Thoracic aorta (tissue), 2 donors: ENCODE measurements at places on chromosomes 12 and 14.

DNA sequence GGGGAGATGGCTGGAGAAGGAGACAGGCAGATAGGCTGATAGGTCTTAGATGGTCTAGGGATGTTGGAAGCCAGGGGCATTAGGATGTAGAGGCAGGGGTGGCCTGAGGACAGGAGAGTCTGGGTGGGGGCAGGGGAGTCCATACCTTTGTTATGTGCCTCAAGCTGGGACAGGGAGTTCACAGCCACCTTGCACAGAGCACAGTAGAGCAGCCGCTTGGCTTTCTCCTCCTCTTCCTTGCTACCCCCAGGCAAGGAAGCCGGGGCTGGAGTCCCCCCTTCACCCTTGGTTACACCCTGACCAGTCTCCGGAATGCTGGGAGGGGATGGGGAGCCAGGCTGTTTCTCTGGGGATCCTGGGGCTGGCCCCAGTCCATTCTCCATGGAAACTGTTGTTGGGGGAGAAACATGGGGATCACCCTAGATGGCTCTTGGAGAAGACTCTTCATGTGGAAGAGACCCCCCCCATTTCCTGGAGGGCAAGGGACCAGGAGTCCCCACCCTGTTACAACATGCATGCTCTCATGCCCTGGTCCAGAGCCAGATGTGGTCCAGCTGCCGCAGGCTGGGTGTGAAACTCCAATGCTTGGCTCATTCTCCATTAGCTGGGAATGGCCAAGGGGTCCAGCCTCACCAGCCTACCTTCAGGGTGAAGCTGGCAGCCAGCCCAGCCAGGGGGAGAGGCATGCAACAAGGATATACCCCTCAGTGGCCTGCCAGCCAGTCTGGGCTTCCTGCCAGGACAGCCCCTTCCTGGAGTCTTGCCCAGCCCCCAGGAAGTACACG is 7.2 kb upstream of the GPR84 start:
- H3K4me1 ChIP-seq, result peaks cover 45% of the 10 kb centered on the region
- no peaks in the 10 kb centered on the region for H3K27me3 ChIP-seq
- no peak for DNase-seq
- peaks cover 4% of the 10 kb centered on the region for H3K36me3 ChIP-seq
- H3K27ac ChIP-seq, result peak overlapping the region; percentile 38

GRCh38 chr14:42187846-42188245 is 581.2 kb downstream of the LRFN5 start:
- no peaks in the 10 kb centered on the region for H3K36me3 ChIP-seq
- H3K27me3 ChIP-seq, result no peaks in the 10 kb centered on the region
- DNase-seq, result no peak
- H3K4me1 ChIP-seq, result no peaks in the 10 kb centered on the region

DNA sequence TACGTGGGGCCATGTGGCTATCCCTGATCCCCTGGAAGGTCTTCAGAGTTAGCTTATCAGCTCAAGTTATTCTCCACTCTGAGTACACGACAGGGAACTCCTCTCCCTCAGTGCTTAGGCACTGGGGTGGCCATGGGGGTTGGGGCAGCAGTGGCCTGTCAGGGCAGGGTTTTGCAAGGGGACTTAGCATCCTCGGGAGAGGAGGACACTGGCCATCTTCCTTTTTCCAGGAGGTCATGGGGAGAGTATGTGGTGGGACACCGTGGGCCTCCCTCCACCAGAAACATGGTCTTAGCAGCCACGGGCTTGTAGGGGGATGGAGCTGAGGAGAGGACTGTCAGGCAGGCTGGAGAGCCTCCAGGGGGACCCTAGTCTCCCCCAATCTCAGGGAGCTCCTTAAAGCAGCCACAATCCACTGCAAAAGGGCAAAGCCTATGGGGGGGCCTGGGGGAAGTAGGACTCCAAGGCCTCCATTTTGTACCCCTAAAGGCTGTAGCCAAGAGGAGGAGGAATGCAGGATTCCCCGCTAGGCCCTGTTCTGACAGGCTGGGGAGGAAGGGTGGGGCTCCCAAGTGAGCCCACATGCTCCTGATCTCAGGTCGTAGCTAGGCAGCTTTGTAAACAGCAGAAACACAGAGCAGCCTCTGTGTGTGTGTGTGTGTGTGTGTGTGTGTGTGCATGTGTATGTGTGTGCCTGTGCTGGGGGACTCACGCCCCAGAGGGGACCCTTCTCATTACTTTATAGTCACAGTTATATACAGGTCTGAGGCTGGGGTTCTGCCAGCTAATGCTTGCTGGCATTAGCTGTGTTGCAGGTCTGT is 36.6 kb downstream of the KRT80 start:
- no peak overlapping the region for H3K27ac ChIP-seq
- H3K27me3 ChIP-seq, result no peaks in the 10 kb centered on the region
- H3K36me3 ChIP-seq, result no peaks in the 10 kb centered on the region
- peaks cover 4% of the 10 kb centered on the region for H3K4me1 ChIP-seq
- DNase-seq, result no peak

- no peak overlapping the region for H3K4me3 ChIP-seq
- H3K4me1 ChIP-seq, result no peaks in the 10 kb centered on the region
- no peaks in the 10 kb centered on the region for H3K27me3 ChIP-seq
- no peak overlapping the region for H3K27ac ChIP-seq
- no peak for DNase-seq
These were observed 143.4 kb downstream of the KCNK10 start for GRCh38 chr14:88179716-88180115.

GRCh38 chr14:38330275-38330674 is 74.4 kb upstream of the CLEC14A start:
- no peaks in the 10 kb centered on the region for H3K4me1 ChIP-seq
- H3K4me3 ChIP-seq, result no peak overlapping the region
- H3K36me3 ChIP-seq, result no peaks in the 10 kb centered on the region
- H3K27ac ChIP-seq, result no peak overlapping the region
- no peak for DNase-seq

- no peaks in the 10 kb centered on the region for H3K36me3 ChIP-seq
- no peak overlapping the region for H3K4me3 ChIP-seq
- H3K4me1 ChIP-seq, result no peaks in the 10 kb centered on the region
- no peaks in the 10 kb centered on the region for H3K27me3 ChIP-seq
- H3K27ac ChIP-seq, result no peak overlapping the region
- DNase-seq, result no peak
These were observed 20.2 kb downstream of the SERPINA1 start for GRCh38 chr14:94368243-94368590.

- H3K27ac ChIP-seq, result no peak overlapping the region
- H3K4me1 ChIP-seq, result peaks cover 6% of the 10 kb centered on the region
- no peak overlapping the region for H3K4me3 ChIP-seq
- H3K27me3 ChIP-seq, result no peaks in the 10 kb centered on the region
- no peak for DNase-seq
- H3K36me3 ChIP-seq, result no peaks in the 10 kb centered on the region
These were observed 51.2 kb downstream of the ARMH4 start for GRCh38 chr14:58100735-58101368.

DNA sequence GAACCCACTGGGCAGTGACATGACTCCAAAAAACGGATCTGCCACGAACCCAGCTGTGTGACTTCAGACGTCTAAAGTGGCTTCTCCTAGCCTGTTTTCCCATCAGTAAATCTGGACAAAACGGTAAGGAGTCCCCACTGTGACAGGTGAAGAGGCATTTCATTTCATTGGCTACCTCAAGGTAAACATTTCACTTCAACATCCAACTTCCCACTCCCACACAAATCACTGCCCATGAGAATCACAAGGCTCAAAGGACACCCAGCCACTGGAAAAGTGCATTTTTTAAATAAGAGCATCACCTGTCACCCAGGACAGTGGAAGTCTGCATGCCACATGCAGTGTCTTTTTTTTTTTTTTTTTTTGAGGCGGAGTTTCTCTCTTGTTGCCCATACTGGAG is 27.9 kb downstream of the HSP90AA1 start:
- H3K4me3 ChIP-seq, result no peak overlapping the region
- no peak overlapping the region for H3K27ac ChIP-seq
- no peaks in the 10 kb centered on the region for H3K36me3 ChIP-seq

- no peaks in the 10 kb centered on the region for H3K27me3 ChIP-seq
- no peak for DNase-seq
- H3K4me1 ChIP-seq, result peaks cover 9% of the 10 kb centered on the region
These were observed 148.7 kb downstream of the DICER1 start for GRCh38 chr14:95008445-95009217.

DNA sequence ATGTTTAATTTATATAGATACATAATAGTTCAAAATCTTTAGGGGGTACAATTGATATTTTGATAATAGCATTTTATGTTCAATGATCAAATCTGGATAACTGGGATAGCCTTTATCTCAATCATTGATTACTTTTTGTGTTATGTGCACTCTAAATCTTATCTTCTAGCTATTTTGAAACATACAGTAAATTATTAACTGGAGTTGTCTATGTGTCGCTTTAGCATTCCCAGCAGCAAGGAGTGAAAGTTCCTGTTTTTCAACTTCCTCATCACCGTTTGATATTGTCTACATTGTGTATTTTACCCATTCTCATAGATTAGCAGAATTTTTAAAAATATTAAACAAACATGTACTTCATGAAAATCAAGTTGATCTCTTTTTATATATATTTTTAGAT is 1207.4 kb downstream of the TMEM121 start:
- H3K4me3 ChIP-seq, result no peak overlapping the region
- DNase-seq, result no peak
- no peaks in the 10 kb centered on the region for H3K4me1 ChIP-seq
- H3K27me3 ChIP-seq, result no peaks in the 10 kb centered on the region

DNA sequence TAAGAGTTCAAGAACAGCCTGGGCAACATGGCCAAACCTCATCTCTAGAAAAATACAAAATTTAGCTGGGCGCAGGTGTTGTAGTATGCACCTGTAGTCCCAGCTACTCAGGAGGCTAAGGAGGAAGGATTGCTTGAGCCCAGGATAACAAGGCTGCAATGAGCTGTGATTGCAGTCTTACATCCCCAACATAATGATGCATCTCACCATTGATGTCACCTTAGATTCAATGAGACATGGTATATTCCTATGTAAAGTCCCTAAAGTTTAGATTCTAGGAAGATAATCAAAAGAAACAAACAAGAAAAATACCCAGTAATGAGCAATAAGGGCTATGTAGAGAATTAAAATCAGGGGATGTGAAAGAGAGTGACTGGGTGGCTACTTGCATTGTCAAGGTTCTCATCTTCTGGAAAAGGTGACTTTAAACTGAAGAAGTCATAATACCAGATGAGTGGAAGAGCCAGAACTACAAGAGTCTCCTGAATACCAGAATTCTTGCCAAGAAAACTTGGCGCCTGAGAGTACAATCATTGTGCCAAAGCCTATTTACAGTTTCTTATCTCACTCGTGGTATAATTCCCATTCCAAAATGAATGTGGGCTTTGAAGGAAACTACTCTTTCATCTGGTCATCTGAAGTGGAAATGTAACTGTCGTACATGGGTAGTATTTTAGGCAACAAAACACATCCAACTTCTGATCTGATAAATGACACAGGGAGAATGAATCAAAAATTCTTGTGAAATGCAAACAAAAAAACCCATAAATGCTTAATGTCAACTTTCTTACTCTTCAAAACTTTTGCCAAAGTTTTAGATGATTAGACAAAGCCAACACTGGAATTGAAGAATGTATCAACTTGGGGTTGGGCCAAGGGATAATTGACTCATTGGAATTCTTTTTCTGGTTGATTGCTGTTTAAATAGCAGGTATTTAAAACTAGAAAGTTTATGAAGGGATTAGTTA is 81.1 kb upstream of the ST8SIA1 start:
- DNase-seq, result no peak
- no peaks in the 10 kb centered on the region for H3K27me3 ChIP-seq
- peaks cover 10% of the 10 kb centered on the region for H3K4me1 ChIP-seq
- H3K36me3 ChIP-seq, result no peaks in the 10 kb centered on the region
- H3K27ac ChIP-seq, result no peak overlapping the region

DNA sequence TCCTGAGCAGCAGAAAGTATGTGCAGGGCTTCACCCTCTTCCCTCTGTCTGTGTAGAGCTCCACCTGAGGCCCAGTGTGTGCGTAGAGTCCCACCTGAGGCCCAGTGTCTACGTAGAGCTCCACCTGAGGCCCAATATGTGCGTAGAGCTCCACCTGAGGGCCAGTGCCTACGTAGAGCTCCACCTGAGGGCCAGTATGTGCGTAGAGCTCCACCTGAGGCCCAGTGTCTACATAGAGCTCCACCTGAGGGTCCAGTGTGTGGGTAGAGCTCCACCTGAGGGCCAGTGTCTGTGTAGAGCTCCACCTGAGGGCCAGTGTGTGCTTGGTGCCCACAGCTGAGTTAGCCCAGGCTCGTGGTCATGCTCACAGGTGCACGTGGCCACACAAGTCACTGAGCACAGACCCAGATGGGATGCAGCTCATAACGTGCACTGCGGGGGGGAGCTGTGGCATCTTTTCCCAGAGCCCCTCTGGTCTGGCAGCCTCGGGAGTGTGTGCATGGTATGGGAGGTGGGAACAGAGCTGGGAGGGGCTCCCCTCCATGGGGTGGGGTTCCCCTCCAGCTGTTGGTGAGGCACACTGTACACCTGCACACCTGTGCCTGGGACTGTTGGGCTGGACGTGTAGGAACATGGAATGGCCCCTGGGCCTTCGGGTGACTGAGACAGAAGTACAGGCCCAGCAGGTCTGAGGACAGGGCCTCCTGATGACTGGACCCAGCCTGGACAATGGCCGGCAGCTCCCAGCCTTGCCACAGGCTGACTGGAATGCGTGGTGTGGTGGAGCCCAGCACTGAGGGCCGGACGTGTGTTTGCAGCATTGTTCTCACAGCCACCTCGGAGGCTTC is 20.1 kb downstream of the PACS2 start:
- H3K4me3 ChIP-seq, result no peak overlapping the region
- peaks cover 19% of the 10 kb centered on the region for H3K4me1 ChIP-seq
- H3K36me3 ChIP-seq, result no peaks in the 10 kb centered on the region

DNA sequence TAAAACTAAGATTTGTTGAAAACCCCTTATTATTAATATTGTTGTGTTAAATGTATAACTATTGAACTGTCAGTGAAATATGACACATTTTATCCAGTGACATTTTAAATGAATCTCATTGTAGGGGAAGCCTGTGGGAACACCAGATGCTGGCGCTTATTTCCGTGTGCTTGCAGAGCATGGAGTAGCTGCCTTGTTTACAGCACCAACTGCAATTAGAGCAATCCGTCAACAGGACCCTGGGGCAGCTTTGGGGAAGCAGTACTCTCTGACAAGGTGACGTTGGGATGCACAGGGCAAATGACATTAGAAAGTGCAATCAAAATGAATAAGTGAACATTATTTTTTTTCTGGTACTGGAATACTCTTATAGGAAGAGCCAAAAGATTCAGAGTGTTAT is 96.8 kb downstream of the ACSS3 start:
- H3K4me3 ChIP-seq, result no peak overlapping the region
- no peak overlapping the region for H3K27ac ChIP-seq
- no peaks in the 10 kb centered on the region for H3K27me3 ChIP-seq
- no peak for DNase-seq
